ENCODE measurements at places on chromosomes 7 and 10.

GRCh38 chr7:70506434-70506833, 625.5 kb upstream of the GALNT17 start:
- DNase-seq = no peak

GRCh38 chr7:112009081-112009480, 197.1 kb downstream of the DOCK4 start:
- DNase-seq = no peak

GRCh38 chr10:127293640-127294039, 97.2 kb upstream of the INSYN2A start:
- no peak for DNase-seq

- DNase-seq = peak; percentile 61
These were observed 56.7 kb downstream of the EGFR start for GRCh38 chr7:55075464-55076021.

DNA sequence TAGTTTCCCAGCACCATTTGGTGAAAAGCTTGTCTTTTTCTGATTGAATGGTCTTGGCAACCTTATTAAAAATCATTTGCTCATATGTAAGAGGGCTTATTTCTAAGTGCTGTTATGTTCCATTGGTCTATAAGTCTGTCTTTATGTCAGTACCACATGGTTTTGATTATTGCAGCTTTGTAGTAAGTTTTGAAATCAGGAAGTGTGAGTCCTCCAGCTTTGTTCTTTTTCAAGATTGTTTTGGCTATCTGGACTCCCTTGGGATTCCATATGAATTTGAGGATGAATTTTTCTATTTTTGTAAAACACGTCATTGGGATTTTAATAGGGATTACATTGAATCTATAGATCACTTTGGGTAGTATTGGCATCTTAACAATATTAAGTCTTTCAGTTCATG, 5.4 kb downstream of the KIF11 start:
- DNase-seq = no peak

- no peak for DNase-seq
These were observed 8.1 kb upstream of the VDAC2 start for GRCh38 chr10:75202321-75203045.
